Body of pancreas (tissue), 4 donors: ENCODE measurements at places on chromosomes 6 and 20.

DNA sequence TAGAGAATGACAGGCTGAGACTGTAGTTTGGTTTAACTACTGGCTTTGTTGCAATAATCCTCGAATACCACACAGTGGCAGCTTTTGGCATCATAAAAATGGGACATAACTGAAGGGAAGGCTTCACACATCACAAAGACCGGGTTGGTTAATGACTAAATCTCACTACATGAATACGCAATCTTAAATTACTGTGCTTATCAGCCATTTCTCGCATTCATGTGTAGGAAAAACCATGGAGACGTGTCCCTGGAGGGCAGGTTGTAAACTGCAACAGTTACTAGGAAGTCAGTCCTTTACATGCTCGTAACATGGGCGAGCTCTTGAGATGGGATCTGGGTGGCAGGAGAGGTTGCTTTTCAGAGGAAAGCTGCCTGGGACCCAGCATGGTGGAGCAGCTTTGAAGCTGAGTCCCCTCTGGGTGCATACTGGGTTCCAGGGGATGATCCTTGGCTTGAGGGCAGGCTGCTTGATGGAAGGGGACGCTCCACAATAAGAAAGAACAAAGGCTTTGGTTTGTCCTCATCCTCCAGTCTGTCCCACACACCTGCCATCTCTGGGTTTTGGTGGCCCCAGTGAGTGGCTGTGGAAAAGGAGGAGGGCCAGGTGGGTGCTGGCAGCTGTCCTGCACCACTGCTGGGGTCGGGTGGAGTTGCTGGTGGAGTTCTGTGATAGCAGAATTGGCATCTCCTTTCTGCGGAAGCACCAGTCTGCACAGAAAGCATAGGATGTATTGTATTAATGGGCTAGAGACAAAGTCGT, 2.1 kb downstream of the RPS21 start:
- no peak overlapping the region for H3K4me3 ChIP-seq
- H3K4me1 ChIP-seq: peaks cover 27% of the 10 kb centered on the region
- H3K27ac ChIP-seq: no peak overlapping the region

DNA sequence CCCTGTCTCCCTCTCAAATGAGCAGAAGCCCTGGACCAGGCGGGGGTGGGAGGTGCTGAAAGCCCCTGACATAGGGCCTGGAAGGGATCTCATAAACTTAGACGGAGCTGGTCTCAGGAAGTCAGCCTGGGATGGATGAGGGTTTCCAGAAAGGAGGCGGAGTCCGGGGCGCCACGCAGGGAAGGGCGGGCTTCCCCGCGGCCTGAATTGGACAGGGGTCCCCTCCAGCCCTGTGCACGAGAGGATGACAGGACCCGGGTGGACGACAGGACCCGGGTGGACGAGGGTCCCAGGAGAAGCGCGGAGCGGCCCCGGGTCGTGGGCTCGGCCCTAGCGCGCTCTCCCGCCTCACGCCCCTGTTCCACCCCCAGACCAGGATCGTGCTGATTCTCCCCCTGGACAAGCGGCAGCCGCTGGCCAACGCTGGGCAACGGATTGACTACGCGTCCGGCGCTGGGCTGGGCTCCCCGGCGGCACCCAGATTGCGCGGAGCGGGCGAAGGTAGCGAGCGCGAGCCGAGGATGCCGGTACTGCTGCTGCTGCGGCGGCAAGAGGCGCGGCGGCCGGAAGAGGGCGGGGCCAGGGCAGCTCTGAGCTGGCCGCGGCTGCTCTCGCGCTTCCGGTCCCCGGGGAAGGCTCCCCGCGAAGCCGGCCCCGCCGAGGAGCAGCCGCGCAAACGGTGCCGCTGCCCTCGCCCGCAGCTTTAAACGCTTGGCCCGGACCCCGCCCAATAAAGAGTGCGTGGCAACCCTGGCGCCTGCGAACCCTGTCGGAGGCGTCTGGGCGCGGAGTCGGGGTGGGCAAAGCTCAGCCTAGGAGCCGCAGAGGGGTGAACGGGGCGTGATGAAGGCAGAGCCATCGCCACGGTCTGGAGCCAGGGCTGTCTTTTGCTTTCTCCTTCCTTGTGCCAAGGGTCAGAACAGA, 1.3 kb downstream of the C20orf144 start:
- peaks cover 46% of the 10 kb centered on the region for H3K4me1 ChIP-seq
- no peaks in the 10 kb centered on the region for H3K36me3 ChIP-seq
- peak overlapping the region; percentile 89 for H3K27ac ChIP-seq
- H3K27me3 ChIP-seq: no peaks in the 10 kb centered on the region
- peak overlapping the region; percentile 51 for H3K4me3 ChIP-seq
- DNase-seq: peak; percentile 87

DNA sequence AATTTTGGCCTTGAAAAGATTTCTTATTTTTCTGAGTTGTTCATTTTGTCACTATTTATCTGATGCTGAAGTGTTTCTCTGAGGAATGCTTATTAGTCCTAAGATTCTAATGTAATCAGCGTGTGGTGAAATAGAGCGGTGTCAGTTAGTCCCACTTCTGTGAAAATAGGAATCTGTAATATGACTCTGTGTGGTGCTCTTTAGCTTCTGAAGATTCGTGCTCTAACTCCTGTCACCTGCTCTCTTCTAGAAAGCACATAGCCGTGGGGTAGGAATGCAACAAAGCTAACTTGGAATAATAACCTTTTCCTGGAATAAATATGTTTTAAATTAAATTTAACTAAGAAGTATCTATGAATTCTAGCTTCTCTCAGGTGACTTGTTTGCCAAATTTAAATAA, 90.4 kb downstream of the BCKDHB start:
- H3K4me1 ChIP-seq: peaks cover 11% of the 10 kb centered on the region
- no peaks in the 10 kb centered on the region for H3K27me3 ChIP-seq
- no peak overlapping the region for H3K4me3 ChIP-seq

DNA sequence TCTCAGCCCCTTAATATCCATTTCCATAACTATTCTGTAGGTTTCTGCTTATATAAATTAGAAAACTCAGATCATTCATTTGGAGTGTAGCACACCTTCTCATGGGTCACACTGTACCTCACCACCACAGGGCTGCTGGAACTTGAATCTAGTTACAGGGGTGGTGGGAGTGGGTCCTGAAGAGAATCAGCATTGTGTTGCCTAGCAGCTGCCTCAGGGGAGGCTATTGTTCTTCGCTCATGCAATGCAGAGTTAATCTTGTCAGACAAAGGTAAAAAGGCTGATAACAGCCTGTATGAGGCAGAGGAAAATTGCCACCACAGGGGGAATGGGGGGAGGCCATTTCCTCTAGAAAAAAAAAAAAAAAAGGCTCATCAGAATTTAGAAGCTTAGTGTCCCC, 496.0 kb upstream of the ADGRB3 start:
- no peak overlapping the region for H3K4me3 ChIP-seq
- no peaks in the 10 kb centered on the region for H3K36me3 ChIP-seq
- H3K27ac ChIP-seq: no peak overlapping the region
- DNase-seq: no peak
- no peaks in the 10 kb centered on the region for H3K27me3 ChIP-seq
- H3K4me1 ChIP-seq: no peaks in the 10 kb centered on the region

- H3K27ac ChIP-seq: peak overlapping the region; percentile 90
- peaks cover 21% of the 10 kb centered on the region for H3K4me1 ChIP-seq
- H3K27me3 ChIP-seq: no peaks in the 10 kb centered on the region
- peak overlapping the region; percentile 77 for H3K4me3 ChIP-seq
- DNase-seq: no peak
These were observed 541 bp downstream of the CDC25B start for GRCh38 chr20:3796477-3797225.

DNA sequence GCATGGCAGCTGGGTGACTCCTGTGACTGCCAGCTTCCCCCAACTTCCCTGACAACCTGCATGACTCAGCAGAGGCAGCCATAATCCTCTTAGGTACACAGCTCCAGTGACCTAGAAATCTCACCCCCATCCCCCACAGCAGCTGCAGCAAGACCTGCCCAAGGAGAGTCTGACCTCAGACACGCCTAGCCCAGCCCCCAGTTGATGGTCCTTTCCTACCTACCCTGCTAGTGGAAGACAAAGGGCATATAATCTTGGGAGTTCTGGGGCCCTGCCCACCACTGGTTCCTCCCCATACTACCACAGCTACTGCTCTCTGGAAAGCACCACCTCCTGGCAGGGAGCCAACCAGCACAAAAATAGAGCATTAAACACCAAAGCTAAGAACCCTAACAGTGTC, 90.2 kb downstream of the F13A1 start:
- H3K4me1 ChIP-seq: no peaks in the 10 kb centered on the region
- no peak overlapping the region for H3K4me3 ChIP-seq

DNA sequence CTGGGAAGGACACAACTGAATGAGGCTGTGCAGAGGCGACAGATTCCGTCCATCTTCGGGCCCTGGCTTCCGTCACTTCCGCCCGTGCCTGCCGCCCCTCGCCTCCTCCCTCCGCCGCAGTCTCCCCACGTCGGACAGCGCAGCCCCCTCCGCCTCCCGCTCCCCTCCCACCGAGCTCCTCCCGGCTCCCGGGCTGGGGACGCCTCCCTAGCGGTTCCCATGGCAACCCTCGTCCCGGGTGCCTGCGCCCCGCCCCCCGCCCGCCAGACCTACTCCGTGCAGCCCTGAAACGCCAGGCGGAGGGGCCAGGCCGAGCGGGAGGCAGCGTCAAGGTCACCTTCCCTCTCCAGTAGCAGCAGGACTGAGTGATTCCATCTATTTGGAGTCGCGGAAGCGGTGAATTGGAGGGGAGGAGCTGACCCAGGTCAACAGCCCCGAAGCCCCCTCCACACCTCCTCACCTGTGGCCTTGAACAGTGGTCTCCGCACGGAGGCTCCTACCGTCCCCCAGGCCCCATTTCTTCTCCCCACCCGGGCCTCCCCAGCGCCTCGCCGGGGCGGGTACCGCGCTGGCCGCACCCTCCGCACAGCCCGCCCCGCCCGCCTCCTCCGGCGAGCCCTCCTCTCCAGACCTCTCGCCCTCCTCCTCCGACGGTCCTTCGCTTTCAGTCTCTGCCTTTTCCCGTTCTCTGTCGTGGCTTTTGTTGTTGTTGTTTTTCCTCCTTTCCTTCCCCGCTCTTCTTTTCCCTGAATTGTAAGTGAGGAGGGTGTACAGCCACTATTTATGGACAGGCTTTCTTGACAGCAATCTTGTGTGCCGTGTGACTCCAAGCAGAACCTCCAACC, 951 bp downstream of the NRSN2 start:
- H3K36me3 ChIP-seq: no peaks in the 10 kb centered on the region
- peak; percentile 87 for DNase-seq
- no peaks in the 10 kb centered on the region for H3K27me3 ChIP-seq
- H3K4me1 ChIP-seq: peaks cover 31% of the 10 kb centered on the region
- peak overlapping the region; percentile 81 for H3K27ac ChIP-seq

DNA sequence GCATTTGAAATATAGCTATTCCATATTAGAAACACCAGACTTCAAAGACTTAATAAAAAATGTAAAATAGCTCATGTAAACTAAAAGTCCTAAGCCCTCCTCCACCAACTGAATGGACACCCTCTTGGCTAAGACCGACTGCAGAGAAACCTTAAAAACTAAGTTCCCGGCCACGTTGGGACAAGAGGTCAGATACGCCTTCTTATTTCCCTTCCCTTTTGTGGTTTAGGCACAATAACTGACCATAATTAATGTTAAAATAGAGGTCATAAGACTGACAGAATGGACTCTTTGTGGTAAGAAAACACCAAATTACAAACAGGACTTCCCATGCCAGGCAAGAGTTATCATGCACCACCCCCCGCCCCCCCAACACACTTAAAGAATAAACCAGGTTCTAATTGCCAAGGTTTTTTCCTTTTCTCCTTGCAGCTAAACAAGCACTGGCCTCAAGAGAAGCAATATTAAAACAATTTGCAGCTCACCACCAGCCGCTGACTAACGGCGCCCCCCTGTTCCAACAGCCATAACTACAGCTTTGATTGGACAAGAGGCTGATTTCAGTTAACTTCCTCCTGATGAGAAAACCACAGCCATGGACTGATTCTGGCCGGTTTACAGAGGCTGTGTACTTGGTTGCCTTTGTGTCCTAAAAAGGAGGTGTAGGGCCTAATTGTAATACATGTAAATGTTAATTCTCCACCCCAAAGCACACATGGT, 10.7 kb upstream of the LAMP5 start:
- H3K4me3 ChIP-seq: no peak overlapping the region
- H3K36me3 ChIP-seq: no peaks in the 10 kb centered on the region
- no peaks in the 10 kb centered on the region for H3K27me3 ChIP-seq
- H3K27ac ChIP-seq: no peak overlapping the region
- H3K4me1 ChIP-seq: peaks cover 9% of the 10 kb centered on the region

- H3K4me1 ChIP-seq: no peaks in the 10 kb centered on the region
- DNase-seq: no peak
- no peaks in the 10 kb centered on the region for H3K36me3 ChIP-seq
- H3K27ac ChIP-seq: no peak overlapping the region
- no peak overlapping the region for H3K4me3 ChIP-seq
- no peaks in the 10 kb centered on the region for H3K27me3 ChIP-seq
These were observed 301.3 kb downstream of the TFAP2B start for GRCh38 chr6:51120016-51120415.

- H3K4me3 ChIP-seq: no peak overlapping the region
- DNase-seq: peak; percentile 47
- no peak overlapping the region for H3K27ac ChIP-seq
- H3K36me3 ChIP-seq: no peaks in the 10 kb centered on the region
- peaks cover 8% of the 10 kb centered on the region for H3K4me1 ChIP-seq
- no peaks in the 10 kb centered on the region for H3K27me3 ChIP-seq
These were observed 29.5 kb upstream of the IFNGR1 start for GRCh38 chr6:137248702-137249101.

GRCh38 chr20:44594730-44595129, 12.4 kb downstream of the PKIG start:
- no peak overlapping the region for H3K4me3 ChIP-seq
- no peak overlapping the region for H3K27ac ChIP-seq
- no peaks in the 10 kb centered on the region for H3K4me1 ChIP-seq

- H3K4me1 ChIP-seq: peaks cover 13% of the 10 kb centered on the region
- H3K27me3 ChIP-seq: no peaks in the 10 kb centered on the region
These were observed 131.5 kb upstream of the MAN1A1 start for GRCh38 chr6:119480961-119481497.

DNA sequence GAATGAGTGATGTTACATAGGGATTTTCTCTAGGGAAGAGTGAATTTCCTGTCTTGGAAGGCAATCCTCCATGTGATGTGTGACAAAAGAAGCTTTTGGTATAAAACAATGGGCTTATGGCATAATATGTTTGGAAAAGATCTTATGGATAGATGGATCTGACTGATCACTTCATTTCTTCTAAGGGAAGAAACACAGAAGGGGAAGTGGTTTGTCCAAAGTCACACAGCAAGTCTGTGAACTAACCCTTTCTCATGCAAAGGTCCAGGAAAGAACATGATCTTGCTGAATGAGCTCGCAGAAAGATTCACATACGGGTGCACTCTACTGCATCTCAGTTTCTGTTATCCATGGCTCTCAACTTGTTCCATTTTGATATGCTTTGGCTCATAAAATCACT, 575.9 kb upstream of the JAG1 start:
- no peaks in the 10 kb centered on the region for H3K36me3 ChIP-seq
- H3K27ac ChIP-seq: no peak overlapping the region
- no peak overlapping the region for H3K4me3 ChIP-seq
- no peaks in the 10 kb centered on the region for H3K4me1 ChIP-seq

GRCh38 chr20:37238935-37239451, 22.6 kb downstream of the GHRH start:
- no peak overlapping the region for H3K27ac ChIP-seq
- peaks cover 8% of the 10 kb centered on the region for H3K36me3 ChIP-seq
- H3K4me1 ChIP-seq: peaks cover 5% of the 10 kb centered on the region
- H3K4me3 ChIP-seq: no peak overlapping the region
- no peaks in the 10 kb centered on the region for H3K27me3 ChIP-seq
